ENCODE measurements at places on chromosomes 16 and 17.

GRCh38 chr17:40086150-40087044, 14.0 kb downstream of the NR1D1 start:
- DNase-seq, result peak; percentile 62

GRCh38 chr17:48024149-48025039, 13.2 kb downstream of the COPZ2 start:
- peak; percentile 63 for DNase-seq

DNA sequence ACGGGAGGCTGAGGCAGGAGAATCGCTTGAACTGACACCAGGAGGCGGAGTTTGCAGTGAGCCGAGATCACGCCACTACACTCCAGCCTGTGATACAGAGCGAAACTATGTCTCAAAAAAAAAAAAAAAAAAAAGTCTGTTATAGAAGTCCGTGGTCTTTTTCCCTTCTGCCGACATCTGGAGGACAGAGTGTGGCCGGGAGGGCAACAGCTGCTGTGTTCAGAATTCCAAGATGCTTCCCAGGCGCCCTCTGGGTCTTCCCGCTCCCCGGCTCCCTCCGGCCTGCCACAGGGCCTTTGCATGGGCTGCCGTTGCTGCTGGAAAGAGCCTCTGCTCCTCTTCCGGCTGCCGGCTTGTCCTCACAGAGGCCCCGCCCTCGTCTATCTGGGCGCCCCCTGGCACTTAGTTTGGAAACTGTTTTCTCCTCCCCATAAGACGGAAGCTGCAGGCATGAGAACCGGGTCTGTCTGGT, 2.4 kb upstream of the CACNA1H start:
- DNase-seq, result peak; percentile 38

DNA sequence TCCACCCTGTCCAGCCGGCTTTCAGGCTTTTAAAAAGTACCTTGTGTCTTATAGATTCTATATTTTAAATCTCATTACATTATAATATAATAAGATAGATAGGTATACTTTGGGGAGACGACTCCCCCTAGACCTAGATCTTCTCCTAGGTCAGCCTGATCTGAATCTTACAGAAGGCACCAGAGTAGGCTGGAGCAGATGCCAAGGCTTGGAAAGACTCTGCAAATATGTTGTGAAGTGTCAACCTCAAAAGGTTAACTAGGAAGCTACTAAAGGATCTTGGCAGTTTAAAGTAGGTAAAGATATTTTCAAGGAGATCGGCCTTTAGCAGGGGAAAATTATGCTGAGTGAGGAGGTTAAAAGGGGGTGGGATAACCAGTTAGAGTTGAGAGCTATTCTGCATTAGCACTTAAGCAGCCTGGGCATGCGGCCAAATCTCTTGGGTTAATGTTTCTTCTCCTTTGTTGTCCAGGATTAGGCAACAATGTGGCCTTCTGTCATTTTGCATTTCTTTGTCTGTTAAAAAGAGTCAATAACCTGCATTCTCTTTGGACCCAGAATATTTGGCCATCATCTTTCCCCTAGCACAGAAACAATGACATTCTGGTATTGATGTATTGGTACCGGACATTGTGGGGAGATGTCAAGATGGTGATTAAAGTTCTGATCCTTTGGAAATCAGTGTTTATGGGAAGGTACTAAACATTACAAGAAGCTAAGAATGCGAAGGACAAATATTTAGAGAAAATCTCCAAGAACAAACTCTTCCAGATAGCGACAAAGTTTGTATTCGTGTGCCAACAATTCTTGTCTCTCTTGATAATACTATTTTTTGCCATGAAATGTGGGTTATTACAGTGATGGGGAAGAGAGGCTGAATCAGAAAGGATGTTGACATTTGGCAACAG, 51.2 kb upstream of the DHX40 start:
- DNase-seq, result peak; percentile 54

DNA sequence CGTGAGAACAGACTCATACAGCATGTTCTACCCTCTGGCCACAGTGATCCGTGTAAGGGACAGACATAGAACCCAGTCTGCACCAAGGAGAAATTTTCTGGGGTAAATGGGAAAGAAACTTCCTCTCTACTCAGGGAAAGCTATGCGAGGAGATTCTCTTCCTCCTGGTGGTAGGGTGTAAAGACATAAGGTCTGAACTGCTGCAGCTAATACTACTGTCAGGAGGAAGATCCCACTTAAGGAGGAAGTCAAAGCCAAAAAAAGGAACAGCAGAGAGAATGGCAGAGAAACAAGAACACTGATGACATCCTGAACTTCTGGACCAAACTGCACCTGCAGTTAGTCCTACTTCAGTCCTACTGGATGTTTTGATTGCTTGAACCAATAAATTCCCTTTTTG, 7.1 kb upstream of the TM4SF5 start:
- peak; percentile 56 for DNase-seq

DNA sequence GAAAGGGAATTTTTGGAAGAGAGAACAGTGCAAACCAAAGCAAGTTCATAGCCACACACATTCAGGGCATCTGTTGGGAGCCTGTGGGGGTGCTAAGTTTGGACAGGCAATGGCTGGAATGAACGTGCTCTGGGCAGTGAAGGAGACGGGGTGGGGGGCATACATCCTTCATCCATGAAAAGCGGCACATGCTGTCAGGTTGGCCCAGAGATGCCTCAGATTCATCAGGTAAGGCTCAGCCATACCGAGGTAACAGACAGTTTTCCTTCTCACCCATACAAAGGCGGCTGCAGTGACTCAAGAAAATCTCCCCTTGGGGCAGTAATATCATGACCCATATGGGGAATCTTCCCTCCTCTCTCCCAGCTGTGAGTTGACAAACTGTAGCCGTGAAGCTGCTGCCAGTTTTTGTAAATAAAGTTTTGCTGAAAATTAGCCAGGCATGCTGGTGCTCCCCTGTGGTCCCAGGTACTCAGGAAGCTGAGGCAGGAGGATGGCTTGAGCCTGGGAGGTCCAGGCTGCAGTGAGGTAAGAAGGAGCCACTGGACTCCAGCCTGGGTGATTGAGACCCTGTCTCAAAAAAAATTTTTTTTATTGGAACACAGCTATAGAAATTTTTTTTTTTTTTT, 9.2 kb upstream of the UBALD2 start:
- DNase-seq, result no peak

GRCh38 chr16:57999366-57999970, 1.0 kb downstream of the ZNF319 start:
- peak; percentile 82 for DNase-seq

- DNase-seq, result peak; percentile 99
These were observed 1.3 kb upstream of the IRX5 start for GRCh38 chr16:54929090-54930004.

DNA sequence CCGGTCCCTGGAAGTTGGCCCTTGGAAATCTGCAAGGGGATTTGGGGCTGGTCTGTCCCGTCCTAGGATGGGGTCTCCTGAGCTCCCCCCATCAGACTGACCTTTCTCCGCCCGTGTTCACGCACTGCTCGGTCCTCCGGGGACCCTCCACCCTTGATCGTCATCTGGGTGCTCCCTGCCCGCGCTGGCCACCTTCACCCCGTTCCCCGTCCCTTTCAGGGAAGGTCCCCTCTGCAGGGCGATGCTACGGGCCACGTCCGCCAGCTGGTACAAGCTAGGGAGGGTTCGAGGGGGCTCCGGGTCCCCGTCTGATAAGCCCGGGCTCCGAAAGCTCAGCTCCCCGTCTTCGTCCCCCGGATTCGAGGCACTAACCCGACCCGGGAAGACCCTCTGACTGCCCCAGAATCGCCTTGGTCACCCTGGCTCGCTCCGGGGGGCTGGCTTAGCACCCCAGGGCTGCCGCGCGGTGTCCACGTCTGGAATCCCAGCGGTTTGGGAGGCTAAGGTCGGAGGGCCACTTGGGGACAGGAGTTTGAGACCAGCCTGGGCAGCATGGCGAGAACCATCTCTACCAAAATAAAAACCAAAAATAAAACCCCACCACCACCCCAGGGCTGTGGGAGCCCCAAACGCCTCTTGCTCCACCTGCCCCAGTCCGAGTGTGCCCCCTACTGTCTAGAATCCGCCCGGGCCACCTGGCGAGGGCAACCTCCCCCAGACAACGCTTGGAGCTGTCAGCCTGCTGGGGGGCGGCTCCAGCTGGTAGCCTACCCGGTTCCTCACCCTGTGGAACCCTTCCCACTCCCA, 1.1 kb upstream of the SLC43A2 start:
- DNase-seq, result peak; percentile 72

GRCh38 chr17:42288803-42289610, 709 bp downstream of the STAT5A start:
- DNase-seq, result no peak

- peak; percentile 1 for DNase-seq
These were observed 30.5 kb downstream of the HS3ST2 start for GRCh38 chr16:22844416-22844815.

DNA sequence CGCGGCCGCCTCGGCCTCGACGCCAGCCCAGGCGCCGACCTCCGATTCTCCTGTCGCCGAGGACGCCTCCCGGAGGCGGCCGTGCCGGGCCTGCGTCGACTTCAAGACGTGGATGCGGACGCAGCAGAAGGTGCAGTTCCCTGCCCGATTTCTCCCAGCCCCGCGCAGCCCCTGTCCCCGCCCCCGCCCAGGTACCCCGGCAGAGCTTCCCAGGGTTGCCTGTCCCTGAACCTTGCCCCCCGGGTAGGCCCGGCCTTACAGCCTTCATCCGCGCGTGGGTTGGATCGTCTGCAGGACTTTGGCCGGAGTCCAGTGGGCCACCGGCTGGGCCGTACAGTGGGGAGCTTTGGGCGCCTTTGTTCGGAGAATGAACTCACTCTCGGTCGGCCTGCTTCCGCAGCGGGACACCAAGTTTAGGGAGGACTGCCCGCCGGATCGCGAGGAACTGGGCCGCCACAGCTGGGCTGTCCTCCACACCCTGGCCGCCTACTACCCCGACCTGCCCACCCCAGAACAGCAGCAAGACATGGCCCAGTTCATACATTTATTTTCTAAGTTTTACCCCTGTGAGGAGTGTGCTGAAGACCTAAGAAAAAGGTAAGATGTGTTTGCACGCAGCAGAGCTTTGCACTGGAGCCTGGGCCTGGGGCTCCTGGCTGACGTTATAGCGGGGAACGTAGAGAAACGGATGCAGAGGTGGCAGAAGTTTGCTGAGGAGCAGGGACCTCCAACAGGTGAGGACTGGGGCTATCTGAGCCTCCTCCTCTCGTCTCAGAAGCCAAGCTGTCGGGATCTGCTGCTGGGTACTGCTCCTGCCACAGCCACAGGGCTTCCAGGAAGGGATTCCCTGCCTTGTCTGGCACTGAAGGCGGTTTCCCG, 593 bp downstream of the GFER start:
- DNase-seq, result no peak

GRCh38 chr16:1048442-1049112, 24.0 kb upstream of the SSTR5 start:
- DNase-seq, result peak; percentile 17

- DNase-seq, result no peak
These were observed 32.1 kb upstream of the SBK1 start for GRCh38 chr16:28260193-28260592.

- DNase-seq, result peak; percentile 38
These were observed 1.2 kb downstream of the IRF8 start for GRCh38 chr16:85900027-85900792.

DNA sequence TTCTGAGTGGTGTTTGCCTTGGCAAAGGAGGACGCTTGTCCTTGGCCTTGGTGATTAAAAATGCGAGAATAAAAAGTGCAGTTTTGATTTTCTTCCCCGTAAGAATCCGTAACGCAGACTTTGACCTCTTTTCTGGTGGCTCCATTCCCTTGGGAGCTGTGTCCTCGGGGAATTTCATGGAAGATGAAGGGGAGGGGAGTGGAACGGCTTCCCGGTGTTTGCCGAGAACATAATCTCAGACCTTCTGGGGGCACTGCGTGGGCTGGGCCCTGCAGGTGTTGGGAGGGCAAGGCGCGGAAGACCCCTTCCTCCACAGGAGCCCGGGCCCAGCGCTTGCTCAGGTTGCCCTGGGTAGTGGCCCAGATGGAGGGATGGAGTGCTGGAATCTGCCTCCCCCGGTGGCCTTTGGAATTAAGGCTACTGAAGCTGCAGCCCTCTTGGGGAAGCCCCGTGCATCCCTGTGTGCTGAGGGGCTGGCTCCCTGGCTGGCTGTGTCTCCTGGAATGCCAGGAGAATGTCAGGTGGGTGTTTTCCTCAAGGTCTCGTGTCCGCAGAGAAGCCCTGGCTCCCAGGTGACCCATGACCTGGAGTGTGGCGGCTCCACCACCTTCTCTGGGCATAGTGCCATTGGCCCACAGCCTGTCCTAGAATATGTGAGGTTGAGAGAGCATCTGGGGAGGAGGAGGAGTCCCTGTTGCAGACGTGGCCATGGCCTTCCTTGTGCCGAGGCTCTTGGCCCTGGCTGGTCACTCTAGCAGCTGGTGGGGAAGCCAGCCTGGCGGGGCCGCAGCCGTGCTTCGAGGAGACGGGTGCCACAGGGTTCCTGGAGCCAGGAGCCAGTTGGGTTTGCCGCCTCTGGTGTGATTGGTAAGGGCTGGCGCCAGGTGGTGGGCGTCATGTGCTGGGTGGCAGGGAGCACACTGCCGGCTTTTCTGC, 3.1 kb downstream of the BAIAP2 start:
- DNase-seq, result no peak

DNA sequence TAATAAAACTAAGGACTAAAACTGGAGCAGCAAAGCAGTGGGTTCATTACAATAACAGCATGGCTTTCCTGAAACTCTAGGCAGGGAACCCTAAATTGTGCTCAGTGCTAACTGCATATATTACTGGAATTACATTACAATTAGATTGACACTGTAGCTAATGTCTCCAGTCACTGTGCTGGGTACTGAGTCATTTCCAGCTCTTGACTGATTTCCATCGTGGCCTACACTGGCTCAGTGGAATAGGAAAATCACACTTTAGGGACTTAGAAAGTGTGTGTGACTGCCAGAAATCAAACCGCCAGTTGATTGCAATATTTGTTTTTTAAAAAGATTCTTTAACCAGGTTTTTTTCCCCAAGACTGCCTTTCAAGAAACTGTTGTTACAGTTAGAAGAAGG, 1447.4 kb upstream of the GOT2 start:
- DNase-seq, result no peak

DNA sequence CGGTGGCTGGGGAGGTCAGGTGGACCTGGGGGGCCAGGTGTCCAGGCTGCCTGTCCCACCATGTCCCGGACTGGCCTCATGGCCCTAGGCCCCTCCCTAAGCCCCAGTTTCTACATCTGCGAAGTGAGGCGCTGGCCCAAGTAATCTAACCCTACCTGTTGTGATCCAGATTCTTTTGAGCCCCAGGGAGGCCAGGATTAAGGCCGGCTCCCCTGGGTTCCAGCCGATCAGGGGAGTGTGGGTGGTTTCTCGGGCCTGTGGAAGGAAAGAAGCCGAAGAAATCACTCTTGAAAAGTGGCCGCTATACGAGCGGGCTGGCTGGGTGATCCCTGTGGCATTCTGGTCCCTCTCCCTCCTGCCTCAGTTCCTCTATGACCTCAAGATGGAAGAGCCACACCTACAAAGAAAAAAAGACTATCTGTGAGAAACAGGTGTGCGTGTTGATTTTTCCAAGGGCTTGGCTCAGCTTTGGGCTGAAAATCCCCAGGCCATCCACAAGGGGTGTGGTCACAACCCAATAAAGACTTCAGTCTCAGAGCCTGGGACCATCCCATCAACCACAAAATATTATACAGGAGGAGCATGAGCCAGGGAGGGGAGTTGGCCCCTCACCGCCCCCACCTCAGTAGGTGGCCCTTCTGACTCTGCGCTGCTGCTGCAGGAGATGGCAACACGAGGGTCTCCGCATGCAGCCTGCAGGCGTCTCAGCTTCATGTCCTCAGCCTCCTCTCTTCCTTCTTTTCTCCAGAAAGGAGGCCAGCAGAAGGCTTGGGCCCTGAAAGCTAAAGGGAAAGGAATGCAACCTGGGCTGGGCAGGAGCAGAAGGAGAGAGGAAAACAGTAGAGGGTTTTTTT, 20.3 kb downstream of the GPR142 start:
- DNase-seq, result peak; percentile 35
